ENCODE measurements at places on chromosomes 11 and 22.

DNA sequence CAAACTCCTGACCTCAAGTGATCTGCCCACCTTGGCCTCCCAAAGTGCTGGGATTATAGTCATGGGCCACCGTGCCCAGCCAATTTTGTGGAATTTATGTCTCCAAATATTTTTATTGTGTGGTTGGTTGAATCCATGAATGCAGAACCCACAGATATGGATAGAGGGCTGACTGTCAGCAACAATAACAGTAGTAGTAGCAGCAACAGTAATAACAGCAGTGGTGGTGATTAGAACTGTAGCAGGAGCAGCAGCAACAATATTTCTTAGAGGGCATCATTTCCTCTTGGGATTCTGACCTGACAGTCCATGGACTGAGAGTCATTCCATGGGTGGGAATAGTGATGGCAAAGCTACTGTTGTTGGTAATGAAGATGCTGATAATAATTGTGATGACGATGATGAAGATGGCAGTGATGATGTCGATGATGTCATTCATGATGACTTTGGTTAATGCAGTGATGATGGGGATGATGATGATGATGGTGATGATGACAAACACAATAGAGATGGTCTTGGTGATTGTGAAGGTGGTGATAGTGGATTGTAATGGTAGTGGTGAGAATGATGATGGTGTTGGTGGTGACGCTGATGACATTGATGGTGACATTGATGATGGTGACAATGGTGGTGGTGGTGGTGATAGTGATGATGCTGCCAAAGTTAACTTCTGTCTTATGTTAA, 13.9 kb upstream of the CD82 start:
- no peak for DNase-seq

GRCh38 chr11:113199866-113200265, 114.5 kb upstream of the TTC12 start:
- DNase-seq, result no peak

GRCh38 chr22:43996170-43996980, 27.7 kb upstream of the PARVB start:
- DNase-seq, result peak; percentile 26

- no peak for DNase-seq
These were observed 2.9 kb downstream of the SPINDOC start for GRCh38 chr11:63816166-63816565.

DNA sequence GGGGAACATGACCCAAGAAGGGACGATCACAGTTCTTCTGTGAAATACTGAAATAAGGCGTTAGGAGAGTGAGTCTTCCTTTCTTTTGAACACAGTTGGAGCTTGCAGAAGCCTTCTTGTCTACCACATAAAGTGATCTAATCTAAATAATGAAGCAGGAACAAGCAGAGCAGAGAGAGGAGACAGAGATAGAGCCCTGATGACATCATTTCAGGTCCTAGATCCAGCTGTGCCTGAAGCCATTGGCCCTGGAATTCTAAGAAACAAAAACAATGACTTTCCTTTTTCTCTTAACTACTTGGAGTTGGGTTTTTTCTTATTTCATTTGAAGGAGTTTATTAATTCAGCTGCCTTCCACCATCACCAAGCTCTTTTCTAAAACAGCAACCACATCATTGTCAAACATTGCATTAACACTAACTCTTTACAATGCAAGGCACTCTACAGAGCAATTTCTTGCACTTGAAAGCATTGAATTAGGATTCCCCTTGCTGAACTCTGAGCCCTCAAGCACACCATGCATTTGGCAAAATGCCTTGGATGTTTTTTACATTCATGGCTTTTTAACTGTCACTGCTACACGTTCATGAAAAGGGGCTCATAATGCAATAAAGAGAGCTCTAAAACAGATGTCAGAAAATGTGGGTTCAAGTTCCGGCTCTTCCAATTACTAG, 117.2 kb upstream of the TIMP3 start:
- DNase-seq, result no peak

- DNase-seq, result no peak
These were observed 51.7 kb upstream of the NUP160 start for GRCh38 chr11:47899801-47900200.

GRCh38 chr22:23878219-23878618, 16.0 kb upstream of the MIF start:
- no peak for DNase-seq

DNA sequence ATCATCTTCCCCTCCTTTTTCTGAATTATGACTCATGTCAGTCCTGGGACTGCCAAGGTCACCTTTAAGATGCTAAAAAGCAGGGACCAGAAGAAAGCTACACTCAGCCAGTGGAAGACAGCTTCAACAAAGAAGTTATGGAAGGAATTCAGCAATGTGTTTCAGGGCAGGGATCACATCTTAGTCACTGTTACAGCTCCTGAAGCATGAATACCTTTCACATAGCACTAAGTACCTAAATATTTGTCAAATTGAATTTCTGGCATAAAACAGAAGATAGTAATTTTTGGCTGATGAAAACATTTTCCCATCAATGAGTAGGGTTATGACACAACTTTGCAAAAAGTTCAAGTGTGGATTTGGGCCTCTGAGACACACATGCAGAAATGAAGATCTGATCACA, 5.2 kb downstream of the DDB1 start:
- no peak for DNase-seq

DNA sequence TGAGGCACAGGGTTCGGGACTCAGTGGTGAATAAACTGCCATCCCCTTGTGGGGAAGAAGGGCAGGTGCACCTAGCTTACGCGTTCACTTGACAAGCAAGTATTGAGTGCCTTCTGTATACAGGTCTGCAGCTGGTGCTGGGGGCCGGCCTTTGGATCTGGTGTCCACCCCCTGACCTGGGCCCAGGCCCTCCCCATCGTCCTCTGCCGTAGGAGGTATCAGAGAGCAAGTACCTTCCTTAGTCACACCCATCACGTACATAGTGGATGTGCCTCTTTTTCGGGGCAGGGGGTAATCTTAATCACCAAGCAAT, 53.3 kb downstream of the SMIM38 start:
- DNase-seq, result no peak

- DNase-seq, result no peak
These were observed 151.6 kb upstream of the MTMR2 start for GRCh38 chr11:96075532-96075959.

DNA sequence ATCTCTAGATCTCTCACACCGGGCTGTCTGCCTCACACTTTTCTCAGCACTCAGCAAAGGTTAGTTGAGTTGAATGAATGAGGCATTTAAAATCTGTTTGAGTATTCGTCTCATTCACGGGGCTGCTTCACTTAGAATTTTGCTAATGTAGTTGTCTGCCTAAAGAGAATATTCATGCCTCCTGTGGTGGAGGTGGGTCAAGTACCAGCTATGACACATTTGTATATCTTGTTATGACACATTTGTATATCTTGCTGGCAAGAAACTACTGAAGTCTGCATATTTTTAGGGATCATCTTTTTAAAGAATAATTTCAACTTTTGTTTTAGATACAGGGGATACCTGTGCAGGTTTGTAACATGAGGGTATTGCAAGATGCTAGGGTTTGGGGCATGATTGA, 43.1 kb downstream of the LDLRAD3 start:
- DNase-seq, result no peak

- DNase-seq, result no peak
These were observed 24.3 kb upstream of the OR52J3 start for GRCh38 chr11:5021996-5022395.

DNA sequence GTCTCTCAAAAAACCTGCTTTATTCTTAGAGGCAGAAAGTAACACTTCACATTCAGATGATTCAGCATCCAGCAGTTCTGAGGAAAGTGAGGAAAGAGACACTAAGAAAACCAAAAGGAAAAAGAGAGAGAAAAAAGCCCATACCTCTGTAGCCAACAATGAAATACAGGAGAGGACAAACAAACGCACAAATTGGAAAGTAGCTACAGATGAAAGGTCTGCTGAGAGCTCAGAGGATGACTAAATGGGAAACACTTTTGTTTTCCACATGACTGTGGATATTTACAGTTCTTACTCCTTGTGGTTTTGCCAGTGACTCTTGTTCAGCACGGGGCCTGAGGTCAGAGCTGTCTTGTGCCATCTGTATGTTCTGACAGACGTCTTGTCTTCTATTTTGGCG, 3.8 kb downstream of the TIMM8B start:
- DNase-seq, result no peak

DNA sequence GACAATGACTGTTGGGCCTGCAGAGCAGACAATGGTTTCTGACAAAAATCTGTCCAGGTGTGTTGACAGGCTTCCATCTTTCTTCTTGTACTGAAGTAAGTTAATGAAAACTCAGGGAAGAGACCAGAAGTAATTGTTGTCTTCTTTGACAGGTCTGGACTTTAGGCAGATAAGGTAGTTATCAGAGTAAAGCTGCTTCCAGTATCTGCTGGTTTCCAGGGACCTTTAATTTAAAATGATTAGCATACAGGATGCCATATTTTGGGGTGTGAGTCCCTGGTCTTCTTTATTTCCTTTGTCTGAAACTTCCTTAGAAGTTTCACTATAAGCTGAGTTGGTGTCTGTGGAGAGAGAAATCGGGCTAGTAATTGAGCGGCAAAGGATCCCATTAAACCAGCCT, 1.4 kb downstream of the TMX2 start:
- DNase-seq, result no peak

GRCh38 chr11:119323532-119324033, 6.7 kb upstream of the MCAM start:
- DNase-seq, result no peak

DNA sequence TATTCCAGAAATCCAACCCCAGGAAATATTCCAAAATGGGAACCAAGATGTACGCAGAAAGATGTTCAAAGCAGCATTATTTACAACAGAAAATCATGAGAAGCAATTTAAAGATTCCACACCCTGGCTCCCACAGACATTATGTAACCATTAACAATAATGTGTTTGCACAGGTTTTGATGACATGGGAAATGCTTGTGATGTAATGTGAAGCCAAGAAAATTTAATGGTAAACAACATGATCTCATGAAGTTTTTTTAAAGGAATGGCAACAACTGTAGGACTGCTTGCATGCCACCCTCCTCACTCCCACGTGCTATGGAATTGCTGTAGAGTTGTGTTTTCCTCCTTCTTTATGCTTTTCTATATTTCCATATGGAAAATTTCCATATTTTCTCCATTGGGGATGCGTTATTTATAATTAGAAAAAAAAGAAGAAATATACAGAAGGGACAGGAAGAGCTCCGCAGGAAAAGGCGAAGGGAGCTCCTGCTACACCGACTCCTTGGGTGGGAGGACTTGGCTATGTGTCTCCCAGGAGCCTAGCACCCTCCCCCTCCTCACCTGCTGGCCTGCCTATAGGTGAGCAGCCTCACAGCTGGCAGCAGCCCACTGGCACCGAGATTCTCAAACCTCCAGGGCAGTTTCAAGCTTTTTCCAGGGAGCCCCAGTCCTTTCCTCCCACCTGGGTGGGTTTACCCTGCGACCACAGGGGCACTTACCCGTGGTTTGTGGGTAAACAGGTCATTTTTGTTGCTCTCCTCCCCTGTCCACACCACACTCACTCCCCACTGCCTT, 20.9 kb downstream of the LRFN4 start:
- DNase-seq, result no peak

All from esophagus squamous epithelium (tissue), 5 donors.